SIG-M5 (cell line): ENCODE measurements at places on chromosomes 2 and 18.

DNA sequence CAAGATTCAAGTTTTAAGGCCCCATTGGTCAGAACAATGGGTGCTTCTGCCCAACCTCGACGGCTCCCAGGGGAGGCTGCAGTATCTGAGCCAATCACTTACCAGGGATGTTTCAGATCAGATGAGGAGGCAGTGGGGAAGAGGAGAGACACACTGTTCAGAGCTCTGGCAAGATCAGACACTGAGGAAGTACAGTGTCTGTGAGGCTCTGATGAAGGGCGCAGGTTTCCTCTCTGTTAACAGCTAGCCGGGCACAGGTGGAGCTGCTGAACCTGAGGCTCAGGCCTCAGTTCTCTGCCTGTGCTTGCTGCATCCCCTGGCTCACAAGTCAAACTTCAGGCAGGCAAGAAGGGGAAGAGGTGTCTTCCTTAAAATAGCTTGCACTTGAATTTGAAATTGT, 69.7 kb downstream of the TPO start:
- DNase-seq, result no peak

- no peak for DNase-seq
These were observed 117.5 kb upstream of the TEX51 start for GRCh38 chr2:126781206-126781605.

DNA sequence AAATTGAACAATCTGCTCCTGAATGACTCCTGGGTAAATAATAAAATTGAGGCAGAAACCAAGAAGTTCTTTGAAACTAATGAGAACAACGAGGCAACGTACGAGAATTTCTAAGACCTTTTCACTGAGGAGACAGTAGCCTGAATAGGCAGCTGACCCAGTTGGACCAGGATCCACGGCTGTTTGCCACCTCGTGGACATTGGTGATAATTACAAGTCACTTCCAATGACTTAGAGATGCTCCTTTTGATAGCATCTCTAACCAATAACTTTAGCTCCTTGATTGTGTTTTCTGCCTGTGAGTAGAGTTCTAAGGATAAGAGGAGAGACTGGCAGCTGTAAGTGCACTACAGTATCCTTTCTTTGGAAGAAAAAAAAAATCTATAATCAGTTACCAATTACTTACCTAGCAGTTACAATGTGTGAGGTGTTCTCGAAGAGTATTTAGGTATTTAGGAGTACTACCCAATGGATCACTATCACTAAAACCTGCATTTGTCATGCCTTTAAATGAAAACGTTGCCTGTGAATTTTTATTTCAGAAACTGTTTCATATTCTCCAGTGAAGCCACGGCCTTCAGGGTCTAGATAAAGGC, 31.3 kb upstream of the CNTNAP5 start:
- DNase-seq, result no peak

DNA sequence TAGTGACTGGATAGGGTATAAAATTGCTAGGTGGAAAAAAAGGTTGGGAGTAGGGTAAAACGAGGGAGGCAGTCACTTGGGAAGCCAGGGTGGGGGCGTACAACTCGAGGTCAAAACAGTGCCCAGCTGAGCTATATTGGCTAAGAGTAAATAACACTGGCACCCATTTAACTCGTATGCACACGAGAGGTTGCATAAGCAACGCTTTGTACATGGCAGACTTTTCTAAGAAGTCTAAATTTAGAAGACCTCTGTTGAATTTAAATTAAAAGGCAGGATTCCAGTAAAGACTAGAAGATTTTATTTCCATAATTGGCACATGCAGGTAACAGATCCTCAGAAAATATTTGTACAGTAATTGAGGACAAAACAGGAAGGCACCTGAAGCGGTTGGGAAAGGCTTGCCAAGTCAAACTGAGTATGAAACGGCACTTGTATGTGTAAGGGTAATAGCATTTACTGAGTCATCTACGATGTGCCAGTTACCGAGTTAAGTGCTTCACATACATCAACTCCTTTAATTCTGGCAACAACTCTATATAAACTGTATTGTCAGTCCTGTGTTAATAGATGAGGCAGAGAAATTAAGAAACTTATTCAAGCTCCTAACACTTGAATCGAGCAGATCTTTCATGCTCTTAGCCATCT, 1.4 kb upstream of the MALT1 start:
- no peak for DNase-seq

GRCh38 chr18:30730915-30731314, 311.6 kb downstream of the DSC3 start:
- no peak for DNase-seq

- DNase-seq, result no peak
These were observed 19.2 kb upstream of the SIGLEC15 start for GRCh38 chr18:45806226-45806625.

GRCh38 chr2:190053426-190053825, 9.1 kb downstream of the MSTN start:
- no peak for DNase-seq

DNA sequence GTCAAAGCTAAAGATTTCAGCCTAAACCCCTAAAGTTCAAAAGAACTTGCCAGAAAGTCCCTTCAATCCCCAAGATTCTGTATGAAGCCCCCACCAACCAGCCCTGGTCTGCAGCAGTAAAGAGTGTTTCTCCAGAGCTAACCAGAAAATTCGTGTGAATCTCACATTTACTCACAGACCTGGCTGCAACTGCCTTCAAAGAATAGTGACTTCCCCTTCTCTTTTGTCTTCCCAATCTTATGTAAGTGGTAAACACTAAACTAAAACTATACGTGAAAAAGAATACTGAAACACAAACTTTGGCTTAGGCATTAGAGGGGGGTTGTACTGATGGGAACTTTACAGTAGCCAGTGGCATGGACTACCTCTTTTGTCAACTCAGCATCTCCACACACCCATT, 50.6 kb upstream of the SETBP1 start:
- no peak for DNase-seq

GRCh38 chr2:21018290-21018689, 25.6 kb downstream of the APOB start:
- DNase-seq, result no peak

- no peak for DNase-seq
These were observed 3.6 kb downstream of the ZNF516 start for GRCh38 chr18:76491473-76491775.

- no peak for DNase-seq
These were observed 910.4 kb upstream of the GYPC start for GRCh38 chr2:125745514-125745913.

DNA sequence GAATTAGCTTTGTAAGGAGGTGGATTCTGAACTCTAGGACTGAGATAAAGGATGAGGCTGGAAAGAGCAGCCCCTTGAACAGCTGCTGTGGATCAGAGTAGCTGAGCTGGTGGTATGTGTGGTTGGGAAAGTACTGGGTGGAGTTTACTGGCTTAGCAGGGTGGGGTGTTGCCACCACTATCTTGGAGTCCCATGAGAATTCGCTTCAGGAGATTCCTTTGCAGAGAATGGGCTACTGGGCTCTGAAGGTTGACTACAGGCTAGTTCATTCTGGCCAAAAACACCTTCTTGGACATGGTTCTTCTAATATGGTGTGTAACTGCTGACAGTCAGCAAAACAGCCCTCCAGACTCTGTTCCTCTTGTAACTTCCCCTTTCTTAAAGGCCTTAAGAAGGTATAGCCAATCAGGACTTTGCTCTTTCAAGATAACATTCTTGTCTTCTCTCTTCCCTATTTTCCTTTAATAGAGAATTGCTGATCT, 52.7 kb downstream of the TET3 start:
- DNase-seq, result peak; percentile 90

DNA sequence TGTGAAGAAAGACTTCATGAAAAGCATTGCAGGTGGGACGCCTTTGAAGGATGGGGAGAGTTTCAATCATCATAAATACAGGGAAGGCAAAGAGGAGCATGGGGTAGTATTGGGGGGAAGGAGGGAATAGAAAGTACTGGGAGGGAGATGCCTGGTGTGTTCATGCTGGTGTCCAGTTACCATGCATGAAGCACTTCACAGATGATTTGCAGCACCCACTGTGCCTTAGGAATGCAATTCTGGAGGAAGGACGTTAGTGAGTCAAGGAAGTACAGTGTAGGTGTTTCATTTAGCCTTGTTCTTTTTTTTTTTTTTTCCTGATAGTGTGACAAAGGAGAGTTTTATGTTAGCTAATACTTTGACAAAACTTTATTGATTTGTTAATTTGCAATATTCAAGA, 36.8 kb downstream of the ADAM23 start:
- DNase-seq, result no peak

GRCh38 chr2:172062402-172063004, 22.8 kb upstream of the DLX1 start:
- DNase-seq, result no peak

DNA sequence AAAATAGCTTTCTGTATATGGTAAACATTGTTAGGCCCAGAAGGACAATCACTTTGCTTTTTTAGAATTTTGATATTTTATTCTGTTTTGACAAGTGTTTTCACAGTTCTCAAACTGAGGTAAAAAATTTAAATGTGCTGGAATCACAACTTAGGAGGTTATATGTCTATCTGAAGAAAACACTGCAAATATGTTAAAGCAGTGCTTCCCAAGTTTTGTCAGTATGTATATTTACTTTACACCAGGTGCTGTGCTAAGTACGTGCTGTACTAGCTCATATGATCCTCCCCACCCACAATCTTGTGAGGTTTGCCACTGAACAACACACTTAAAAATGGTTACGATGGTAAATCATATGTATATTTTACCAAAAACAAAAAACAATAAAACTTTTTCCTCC, 124.2 kb downstream of the CABYR start:
- no peak for DNase-seq

DNA sequence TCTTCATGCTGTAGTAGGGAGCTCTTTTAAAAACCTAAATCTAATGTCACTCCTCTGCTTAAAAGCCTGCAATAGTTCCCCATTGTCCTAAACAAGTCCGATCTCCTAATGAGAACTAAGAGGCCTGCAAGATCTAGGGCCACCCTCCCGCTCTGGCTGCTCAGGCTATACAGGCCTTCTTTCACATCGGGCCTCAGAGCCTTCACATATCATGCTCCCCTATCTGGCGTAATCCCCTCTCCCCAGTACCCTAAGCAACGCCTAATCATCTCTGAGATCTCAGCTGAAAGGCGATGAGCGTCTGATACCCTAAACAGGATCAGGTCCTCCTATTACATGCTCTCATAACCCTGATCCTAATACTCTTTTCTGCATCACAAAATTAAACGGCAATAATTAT, 1.9 kb downstream of the MAP4K3 start:
- DNase-seq, result no peak

GRCh38 chr2:78024996-78025395, 502.8 kb upstream of the LRRTM4 start:
- DNase-seq, result no peak

DNA sequence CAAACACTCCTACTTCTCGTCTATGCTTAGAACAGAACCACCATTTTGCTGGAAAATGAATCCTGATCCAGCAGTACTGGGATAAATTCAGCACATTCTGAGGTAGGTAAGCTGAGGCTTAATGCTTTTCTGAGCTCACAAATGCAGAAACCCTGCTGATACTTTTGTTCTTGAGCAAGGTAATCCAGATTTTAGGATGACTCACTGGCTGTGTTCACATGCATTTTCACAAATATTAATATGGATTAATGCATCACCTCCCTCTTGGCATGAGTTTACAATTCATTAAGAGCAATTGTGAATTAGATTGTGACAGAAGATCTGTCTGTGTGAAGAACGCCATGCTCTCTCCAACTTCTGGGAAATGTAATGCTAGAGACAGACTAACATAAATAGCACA, 42.2 kb downstream of the RAD51AP2 start:
- DNase-seq, result no peak

GRCh38 chr18:11800566-11801334, 50.5 kb upstream of the CHMP1B start:
- no peak for DNase-seq

GRCh38 chr2:237192881-237193280, 107.2 kb downstream of the COPS8 start:
- DNase-seq, result no peak

DNA sequence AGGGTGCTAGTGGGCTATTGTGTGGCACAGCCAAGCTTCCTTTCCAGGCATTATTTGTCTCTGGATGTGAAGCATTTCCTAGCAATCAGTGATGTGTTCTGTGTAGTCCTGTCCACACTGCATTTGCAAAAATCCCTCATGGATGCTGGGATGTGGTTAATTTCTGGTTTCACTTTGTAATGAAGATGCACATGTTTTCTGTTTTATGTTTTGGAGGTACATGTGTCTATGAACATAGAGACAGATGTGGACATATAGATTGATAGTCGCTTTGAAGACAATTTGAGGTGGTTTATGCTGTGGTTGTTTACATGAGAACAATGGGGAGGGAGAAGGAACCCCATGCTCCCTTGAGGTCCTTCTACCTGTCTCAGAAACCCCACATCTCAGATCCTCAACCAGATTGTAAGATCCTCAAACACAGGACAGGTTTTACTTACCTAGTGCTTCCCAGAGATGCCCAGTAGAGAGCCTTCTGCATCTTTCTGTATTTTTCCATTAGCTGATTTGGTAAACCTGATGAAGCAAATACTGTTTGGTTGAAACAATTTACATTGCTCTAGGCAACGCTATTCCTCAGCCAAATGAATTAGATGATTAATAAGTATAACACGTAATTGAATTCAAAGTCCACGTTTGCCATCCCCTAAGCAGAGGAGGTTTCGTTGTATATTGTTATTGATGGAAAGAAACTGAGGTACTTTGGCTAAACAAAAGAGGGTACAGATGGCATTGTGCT, 204.4 kb downstream of the SPP2 start:
- no peak for DNase-seq

DNA sequence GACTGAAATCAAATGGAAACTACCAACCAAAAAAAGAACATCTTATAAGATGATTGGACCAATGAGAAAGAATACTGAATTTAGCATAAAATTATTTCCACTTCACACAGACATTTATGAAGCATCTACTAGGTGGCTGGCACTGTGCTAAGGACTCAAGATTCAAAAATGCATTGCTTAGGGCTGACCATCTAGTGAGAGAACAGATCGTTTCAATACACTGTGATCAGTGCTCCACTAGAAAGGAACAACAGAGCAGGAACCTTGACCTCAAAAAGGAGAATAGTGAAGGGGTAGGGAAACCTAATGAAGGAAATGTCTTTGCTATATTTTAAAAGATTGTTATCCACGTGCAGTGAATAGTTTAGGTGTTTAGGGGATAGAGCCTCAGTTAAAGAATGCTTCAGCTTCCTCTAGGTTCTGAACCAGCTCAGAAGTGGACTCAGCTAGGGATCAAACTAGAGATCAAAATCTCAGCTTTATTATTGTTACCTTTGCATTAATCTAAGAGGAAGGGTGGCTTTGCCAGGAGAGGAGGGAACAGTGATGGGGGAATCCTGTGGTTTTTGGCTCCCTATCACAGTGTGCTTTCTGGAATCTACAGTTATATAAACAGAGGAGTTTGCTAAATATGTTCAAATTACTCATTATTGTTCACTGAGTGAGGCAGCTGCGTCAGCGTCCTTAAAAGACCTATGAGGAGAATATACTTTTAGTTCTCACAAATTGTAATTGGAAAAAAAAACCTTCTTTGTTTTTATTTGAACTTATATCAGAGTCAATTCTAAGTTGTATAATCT, 16.2 kb upstream of the BBS5 start:
- no peak for DNase-seq

GRCh38 chr2:218745559-218746469, 35.2 kb downstream of the TTLL4 start:
- DNase-seq, result no peak

- no peak for DNase-seq
These were observed 690.2 kb upstream of the POU3F3 start for GRCh38 chr2:104163611-104164130.

GRCh38 chr2:16507655-16508489, 157.8 kb downstream of the CYRIA start:
- no peak for DNase-seq
